Upper lobe of right lung (tissue), 1 donor: ENCODE measurements at places on chromosomes 4 and X. TPM values are rescaled to one million over a fixed set of nuclear protein-coding genes. Genes with fewer than 3 reads are reported as not detected.

The STEEP1 gene
- total RNA-seq, result 23.1 TPM

The IL21 gene
- total RNA-seq, result not detected

The AP1S2 gene
- total RNA-seq, result 41.2 TPM

The EREG gene
- total RNA-seq, result 0.69 TPM

The F9 gene
- total RNA-seq, result not detected

The CXCL11 gene
- not detected for total RNA-seq

The HPSE gene
- total RNA-seq, result 5.6 TPM

The OTUD6A gene
- total RNA-seq, result not detected

DNA sequence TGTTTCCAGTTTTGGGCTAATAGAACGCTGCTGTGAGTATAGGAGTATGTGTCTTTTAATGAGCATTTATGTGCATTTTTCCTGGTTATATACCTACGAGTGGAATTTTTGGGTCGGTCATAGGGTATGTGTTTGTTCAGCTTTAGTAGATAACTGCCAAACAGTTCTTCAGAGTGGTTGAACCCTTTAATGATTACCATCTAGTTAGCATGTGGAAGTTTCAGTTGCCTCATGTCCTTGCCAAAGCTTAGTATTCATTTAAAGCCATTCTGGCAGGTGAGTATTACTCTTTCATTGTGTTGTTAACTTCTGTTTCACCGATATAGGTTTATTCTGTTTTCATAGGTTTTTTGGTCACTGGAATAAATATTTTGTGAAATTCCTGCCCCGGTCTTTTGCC, 229.1 kb downstream of the ARHGAP10 start:
- H3K27ac ChIP-seq, result no peak overlapping the region
- H3K4me1 ChIP-seq, result no peaks in the 10 kb centered on the region
- H3K27me3 ChIP-seq, result no peaks in the 10 kb centered on the region
- DNase-seq, result no peak
- no peak overlapping the region for H3K4me3 ChIP-seq

DNA sequence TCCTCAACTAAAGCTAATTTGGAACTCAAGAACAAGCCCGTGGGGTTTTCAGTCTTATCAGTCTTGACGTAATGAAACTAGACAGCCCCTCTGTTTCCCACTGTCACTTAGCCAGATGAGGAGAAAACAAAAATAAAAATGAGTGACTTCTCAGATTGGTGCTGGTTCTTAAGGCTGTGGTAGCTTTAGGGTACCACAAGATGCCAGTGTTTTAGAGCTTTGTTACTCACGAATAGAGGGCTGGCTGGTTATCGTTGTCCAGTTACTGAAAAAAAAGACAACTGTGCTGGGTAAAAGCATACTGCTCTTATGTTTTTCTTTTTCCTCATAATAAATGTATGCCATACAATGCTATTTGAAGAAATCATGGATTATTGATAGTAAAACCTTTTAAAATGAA, 796.7 kb downstream of the RAPGEF2 start:
- H3K4me1 ChIP-seq, result no peaks in the 10 kb centered on the region
- H3K27ac ChIP-seq, result no peak overlapping the region
- DNase-seq, result no peak
- no peak overlapping the region for H3K4me3 ChIP-seq

GRCh38 chr4:80265571-80266252, 752 bp upstream of the FGF5 start:
- no peaks in the 10 kb centered on the region for H3K36me3 ChIP-seq
- peaks cover 15% of the 10 kb centered on the region for H3K4me1 ChIP-seq
- peaks cover 79% of the 10 kb centered on the region for H3K27me3 ChIP-seq
- no peak overlapping the region for H3K27ac ChIP-seq
- H3K4me3 ChIP-seq, result peak overlapping the region; percentile 39
- DNase-seq, result no peak

GRCh38 chrX:11137543-11138139, 26.5 kb downstream of the HCCS start:
- H3K36me3 ChIP-seq, result no peaks in the 10 kb centered on the region
- no peak overlapping the region for H3K4me3 ChIP-seq
- no peaks in the 10 kb centered on the region for H3K27me3 ChIP-seq
- no peak overlapping the region for H3K27ac ChIP-seq
- no peak for DNase-seq

DNA sequence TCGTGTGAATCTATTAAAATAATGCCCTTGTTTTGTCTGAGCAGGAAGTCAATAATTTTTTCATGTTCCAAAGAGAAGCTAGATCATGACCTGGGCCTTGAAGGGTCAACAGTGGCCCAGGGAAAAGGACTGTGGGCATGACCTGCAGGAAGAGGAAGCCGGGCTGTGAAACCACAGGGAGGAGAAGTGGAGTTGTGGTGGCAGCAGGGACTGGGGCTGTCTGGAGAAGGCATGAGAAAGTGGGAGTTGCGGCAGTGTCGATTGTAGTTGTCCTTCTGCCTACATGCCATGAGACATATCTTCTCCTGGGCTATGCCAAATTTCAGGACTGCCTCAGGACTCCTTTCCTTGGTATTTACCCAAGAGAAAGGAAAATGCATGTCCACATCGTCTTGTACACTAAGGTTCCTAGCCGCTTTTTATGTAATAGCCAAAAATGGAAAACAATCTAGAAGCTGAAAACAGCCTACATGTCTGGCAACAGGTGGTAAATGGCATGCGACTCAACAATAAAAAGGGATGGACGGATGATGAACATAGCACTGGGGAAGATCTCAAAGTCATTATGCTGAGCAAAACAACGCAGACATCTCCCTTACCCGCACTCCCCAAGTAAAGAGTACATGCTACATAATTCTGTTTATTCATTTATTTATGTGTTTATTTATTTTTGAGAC, 13.6 kb upstream of the PTTG2 start:
- no peaks in the 10 kb centered on the region for H3K36me3 ChIP-seq
- DNase-seq, result peak; percentile 70
- H3K27me3 ChIP-seq, result no peaks in the 10 kb centered on the region
- H3K27ac ChIP-seq, result no peak overlapping the region

DNA sequence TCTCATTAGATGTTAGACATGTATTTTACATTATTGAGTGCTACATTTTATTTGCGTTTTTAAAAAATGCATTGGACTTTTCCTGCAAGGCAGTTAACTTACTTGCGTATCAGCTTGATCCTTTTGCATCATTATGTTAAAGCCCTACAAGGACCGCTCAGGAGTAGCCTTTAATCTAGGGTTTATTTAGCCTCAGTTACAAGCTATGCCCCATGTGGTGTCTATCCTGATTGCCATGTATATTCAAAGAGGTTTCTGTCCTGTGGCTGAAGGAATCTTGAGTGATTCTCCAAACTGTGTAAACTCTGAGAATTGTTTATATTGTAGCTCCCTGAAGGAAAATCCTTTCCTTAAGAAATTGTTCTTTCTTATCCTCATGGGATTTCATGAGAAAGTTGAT, 821.8 kb upstream of the AGA start:
- H3K36me3 ChIP-seq, result no peaks in the 10 kb centered on the region
- no peaks in the 10 kb centered on the region for H3K4me1 ChIP-seq

- no peak overlapping the region for H3K4me3 ChIP-seq
- H3K27ac ChIP-seq, result no peak overlapping the region
- no peaks in the 10 kb centered on the region for H3K36me3 ChIP-seq
- H3K4me1 ChIP-seq, result no peaks in the 10 kb centered on the region
- DNase-seq, result no peak
- no peaks in the 10 kb centered on the region for H3K27me3 ChIP-seq
These were observed 45.3 kb downstream of the STK26 start for GRCh38 chrX:132068405-132068804.

DNA sequence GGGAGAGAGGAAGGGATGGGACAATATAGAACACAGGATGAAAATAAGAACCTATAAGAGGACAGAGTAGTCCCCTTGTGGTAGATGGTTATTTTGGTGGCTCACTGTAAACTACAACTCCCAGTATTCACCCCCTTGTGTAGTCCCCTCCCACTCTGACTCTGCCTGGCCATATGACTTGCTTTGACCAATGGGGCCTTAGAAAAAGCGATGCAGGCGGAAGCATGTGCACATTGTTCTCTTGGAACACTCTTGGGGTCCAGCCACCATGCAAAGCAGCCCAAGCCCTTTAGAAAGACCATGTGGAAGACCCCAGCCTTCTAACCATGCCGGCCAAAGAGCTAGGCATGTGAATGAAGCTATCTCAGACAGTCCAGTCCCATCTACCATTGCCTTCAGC, 415.0 kb downstream of the BCOR start:
- no peak for DNase-seq
- H3K27ac ChIP-seq, result no peak overlapping the region
- no peaks in the 10 kb centered on the region for H3K36me3 ChIP-seq
- no peaks in the 10 kb centered on the region for H3K4me1 ChIP-seq
- H3K27me3 ChIP-seq, result no peaks in the 10 kb centered on the region

GRCh38 chr4:97548943-97549583, 594.2 kb downstream of the STPG2 start:
- H3K4me1 ChIP-seq, result no peaks in the 10 kb centered on the region
- no peak overlapping the region for H3K27ac ChIP-seq
- no peak for DNase-seq
- H3K4me3 ChIP-seq, result no peak overlapping the region

- H3K4me1 ChIP-seq, result peaks cover 11% of the 10 kb centered on the region
- no peaks in the 10 kb centered on the region for H3K27me3 ChIP-seq
- H3K27ac ChIP-seq, result peak overlapping the region; percentile 58
- no peak overlapping the region for H3K4me3 ChIP-seq
- DNase-seq, result no peak
These were observed 124.7 kb upstream of the CPEB2 start for GRCh38 chr4:14877246-14878225.

GRCh38 chrX:52852110-52852860, 15.6 kb downstream of the XAGE3 start:
- no peak overlapping the region for H3K27ac ChIP-seq
- no peak for DNase-seq
- H3K4me3 ChIP-seq, result no peak overlapping the region
- H3K27me3 ChIP-seq, result no peaks in the 10 kb centered on the region
- no peaks in the 10 kb centered on the region for H3K4me1 ChIP-seq

GRCh38 chrX:22206781-22207180, 65.9 kb upstream of the CBLL2 start:
- H3K27me3 ChIP-seq, result no peaks in the 10 kb centered on the region
- H3K36me3 ChIP-seq, result no peaks in the 10 kb centered on the region
- no peak for DNase-seq
- no peak overlapping the region for H3K27ac ChIP-seq
- no peaks in the 10 kb centered on the region for H3K4me1 ChIP-seq
- H3K4me3 ChIP-seq, result no peak overlapping the region

DNA sequence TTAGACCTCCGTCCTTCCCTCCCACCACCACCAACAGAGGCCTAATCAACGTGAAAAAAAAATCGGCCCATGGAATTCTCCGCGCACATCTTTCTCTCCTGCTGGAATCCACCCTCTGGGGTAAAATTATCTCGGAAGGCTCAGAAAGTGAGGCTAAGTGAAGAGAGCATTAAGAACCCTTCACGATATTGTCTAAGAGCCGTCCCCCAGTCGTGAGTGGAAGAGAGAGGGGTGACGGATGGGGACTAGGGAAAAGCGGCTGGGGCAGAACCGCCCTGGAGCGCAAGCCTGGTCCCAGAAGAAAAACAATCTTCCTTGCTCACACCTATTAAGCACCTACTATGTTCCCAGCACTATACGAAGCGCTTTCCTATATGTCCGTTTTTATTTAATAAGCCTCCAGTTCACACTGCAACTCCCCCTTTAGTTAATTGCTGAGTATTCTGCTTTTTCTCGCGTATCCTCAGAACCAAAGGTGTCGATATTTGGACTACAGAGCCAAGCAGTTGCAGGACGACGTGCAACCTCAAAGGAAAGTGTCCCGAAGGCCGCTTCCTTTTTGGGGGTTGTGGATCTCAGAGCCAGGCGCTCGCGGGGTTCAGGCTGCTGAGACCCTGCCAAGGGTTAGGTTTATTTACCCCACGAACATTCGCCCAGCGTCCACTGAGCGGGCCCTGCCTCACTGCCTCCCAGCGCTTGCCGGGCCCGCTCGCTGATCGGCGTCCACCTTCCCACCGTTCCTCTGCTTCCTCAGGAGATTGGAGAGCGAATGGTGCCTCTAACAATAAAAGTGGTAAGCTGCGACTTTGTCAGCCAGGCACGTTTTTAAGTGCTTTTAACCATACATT, 889 bp downstream of the MGARP start:
- DNase-seq, result no peak
- no peaks in the 10 kb centered on the region for H3K36me3 ChIP-seq
- H3K27ac ChIP-seq, result no peak overlapping the region
- H3K4me1 ChIP-seq, result peaks cover 15% of the 10 kb centered on the region

DNA sequence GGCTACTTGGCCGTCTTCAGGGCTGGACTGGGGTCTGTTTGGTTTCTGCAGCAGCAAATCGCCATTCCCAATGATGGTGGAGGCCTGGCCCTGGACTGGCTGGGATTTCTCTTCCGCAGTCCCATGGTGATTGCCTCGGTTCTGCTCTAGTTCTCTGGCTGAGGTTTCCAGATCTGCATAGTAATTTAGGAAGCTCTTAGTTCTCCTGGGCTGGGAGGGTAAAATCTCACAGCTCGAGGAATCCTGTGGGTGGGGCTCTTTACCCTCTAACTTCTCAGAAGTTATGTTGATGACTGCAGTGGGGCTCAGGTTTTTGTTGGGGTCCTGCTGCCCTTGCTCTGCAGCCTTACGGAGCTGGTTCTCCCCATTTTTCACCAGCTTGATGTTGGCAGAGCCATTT, 200.6 kb downstream of the APBB2 start:
- no peaks in the 10 kb centered on the region for H3K27me3 ChIP-seq
- H3K27ac ChIP-seq, result no peak overlapping the region
- DNase-seq, result no peak
- no peaks in the 10 kb centered on the region for H3K36me3 ChIP-seq
- no peaks in the 10 kb centered on the region for H3K4me1 ChIP-seq
- no peak overlapping the region for H3K4me3 ChIP-seq

DNA sequence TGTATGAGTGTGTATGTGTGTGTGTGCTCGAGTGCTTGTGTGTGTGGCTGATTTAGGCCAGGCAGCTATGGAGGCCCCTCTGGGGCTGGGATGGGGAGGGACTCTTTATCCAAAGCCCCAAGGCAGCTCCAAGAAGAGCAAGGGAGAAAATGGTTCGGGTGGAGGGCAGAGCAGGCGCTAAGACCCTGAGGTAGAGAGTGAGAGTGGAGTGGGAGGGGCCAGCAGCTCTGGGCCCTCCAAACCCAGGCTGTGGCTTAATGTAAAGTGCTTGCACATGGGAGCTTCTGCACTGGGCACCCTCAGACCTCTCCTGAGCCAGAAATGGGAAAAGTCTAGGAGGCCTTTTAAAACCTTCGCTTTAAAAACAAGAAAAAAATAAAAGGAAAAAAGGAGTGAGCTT, 233.5 kb upstream of the PSAPL1 start:
- H3K36me3 ChIP-seq, result no peaks in the 10 kb centered on the region
- no peak for DNase-seq
- H3K4me1 ChIP-seq, result no peaks in the 10 kb centered on the region
- no peak overlapping the region for H3K4me3 ChIP-seq

DNA sequence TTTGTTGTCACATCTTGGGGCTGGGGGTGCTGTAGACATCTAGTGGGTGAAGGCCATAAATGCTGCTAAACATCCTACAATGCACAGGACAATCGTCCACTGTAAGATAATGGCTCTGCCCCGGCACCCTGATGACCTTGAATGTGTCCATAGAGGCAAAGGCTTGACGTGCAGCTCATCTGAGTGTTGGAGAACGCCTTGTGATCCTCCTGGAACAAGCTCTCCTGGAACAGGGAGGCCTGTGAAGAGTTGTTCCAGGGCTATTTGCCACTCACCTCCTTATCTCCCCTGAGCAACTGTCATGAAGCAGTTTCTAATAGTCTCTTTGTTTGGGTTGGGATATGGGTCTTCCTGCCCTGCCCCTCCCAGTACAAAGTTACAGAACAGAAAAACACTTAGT, 15.2 kb upstream of the PCYT1B start:
- no peaks in the 10 kb centered on the region for H3K4me1 ChIP-seq
- H3K4me3 ChIP-seq, result no peak overlapping the region
- no peak overlapping the region for H3K27ac ChIP-seq
- H3K36me3 ChIP-seq, result no peaks in the 10 kb centered on the region

GRCh38 chr4:123555233-123555806, 158.7 kb downstream of the SPRY1 start:
- no peak overlapping the region for H3K4me3 ChIP-seq
- DNase-seq, result peak; percentile 87
- peak overlapping the region; percentile 78 for H3K27ac ChIP-seq
- no peaks in the 10 kb centered on the region for H3K27me3 ChIP-seq
- H3K36me3 ChIP-seq, result no peaks in the 10 kb centered on the region
